ENCODE measurements at places on chromosomes 7 and 10.

- no peak for DNase-seq
Measured at GRCh38 chr10:126948355-126949160, 43.3 kb downstream of the DOCK1 start.

GRCh38 chr10:30373596-30374327 is 24.7 kb upstream of the MTPAP start:
- DNase-seq, result no peak

- no peak for DNase-seq
Measured at GRCh38 chr7:78301407-78301806, 502.8 kb downstream of the PHTF2 start.

DNA sequence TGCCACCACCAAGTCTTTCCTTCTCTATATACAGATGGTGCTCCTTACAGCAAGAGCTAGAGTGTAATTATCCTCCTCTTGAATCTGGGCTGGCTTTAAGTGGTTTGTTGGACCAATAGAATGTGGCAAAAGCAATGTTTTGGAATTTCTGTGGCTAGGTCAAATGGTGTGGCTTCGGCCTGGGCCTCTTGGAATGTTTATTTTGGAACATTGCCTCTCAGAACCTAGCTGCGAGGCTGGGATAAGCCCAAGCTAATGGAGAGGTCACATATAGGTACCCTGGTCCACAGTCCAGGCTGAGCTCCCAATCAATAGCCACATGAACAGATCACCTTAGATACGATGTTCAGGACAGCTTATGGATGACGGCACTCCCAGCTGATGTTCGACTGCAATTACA is 556.7 kb downstream of the TYW1 start:
- no peak for DNase-seq

GRCh38 chr7:105751054-105751453 is 125.3 kb downstream of the ATXN7L1 start:
- no peak for DNase-seq

- DNase-seq, result no peak
Measured at GRCh38 chr7:424301-424935, 95.2 kb downstream of the PDGFA start.

DNA sequence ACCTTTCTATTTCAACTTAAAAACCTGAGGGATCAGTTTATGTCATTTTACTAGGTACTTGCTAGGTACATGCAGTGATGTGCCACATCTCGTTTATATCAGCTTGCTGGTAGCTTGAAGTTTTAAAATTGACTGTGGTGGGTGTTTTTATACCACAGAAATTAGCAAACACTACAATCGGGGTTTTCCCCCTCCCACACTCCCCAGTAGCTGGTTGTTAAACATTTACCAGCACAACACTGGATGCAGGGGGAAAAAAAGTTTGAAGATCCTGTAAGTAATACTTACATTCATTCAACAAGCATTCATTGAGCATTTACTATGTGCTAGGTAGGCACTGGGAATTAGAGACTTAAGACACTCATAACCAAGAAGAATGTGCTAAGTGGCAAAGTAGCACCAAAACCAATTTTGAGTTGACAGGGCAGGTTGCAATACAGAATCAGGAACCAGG is 32.6 kb downstream of the USP6NL start:
- DNase-seq, result no peak

- DNase-seq, result no peak
Measured at GRCh38 chr7:108079276-108079647, 50.9 kb downstream of the LAMB4 start.

DNA sequence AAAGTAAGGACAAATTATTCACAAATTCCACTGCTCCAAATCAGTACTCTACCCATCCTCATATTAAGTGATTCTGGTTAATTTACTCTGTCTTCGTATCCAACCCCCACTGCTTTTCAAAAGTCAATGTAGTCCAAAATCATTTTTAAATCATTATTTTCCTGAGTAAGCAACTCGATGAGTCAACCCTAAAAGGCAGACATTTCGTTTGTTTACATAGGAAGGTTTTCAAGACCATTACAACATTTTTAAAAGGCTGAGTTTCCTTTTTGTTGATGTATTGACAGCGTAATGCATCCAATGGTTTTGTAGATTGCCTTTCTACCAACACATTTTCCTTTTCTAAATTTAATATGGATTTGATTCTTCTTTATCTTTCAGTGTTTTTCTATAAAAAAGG is 523.0 kb upstream of the ANKRD30A start:
- no peak for DNase-seq

- no peak for DNase-seq
Measured at GRCh38 chr10:96025566-96025965, 17.8 kb upstream of the CCNJ start.

DNA sequence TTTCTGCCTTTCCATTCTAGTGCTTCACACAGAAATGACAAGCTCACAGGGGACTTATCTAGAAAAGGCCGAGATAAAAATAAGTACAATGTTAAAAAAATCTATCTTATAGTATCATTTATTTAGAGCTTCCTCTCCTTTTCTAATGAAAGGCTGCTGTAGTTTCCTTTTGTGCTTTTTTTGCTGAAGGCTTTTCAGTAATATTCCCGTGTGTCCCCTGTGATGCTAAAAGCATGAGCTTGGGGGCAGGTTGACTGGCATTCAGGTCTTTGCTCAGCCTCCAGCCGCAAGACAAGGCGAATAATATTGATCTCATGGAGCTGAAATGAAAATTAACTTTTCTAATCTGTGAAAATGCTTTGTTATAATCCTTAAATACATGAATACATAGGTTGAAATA is 143.0 kb downstream of the ST7 start:
- DNase-seq, result no peak

DNA sequence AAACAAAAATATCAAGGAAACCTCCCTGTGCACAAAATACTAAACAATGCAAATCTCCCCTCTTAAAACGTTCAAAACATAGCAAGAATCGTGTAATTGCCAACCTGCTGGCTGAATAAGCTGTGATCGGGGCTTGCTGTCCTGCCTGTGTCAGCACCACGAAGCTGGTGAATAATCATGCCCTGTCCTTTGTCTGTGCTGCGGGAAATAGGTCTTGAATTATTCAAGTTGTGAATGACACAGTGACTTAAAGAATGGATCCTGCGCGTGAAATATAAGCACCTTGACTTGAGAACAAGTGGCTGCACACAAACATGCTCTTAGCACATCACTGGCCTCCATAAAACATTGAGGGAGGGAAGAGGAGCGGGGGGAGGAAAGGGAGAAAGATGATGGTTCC is 130.2 kb downstream of the OAT start:
- DNase-seq, result no peak

- no peak for DNase-seq
Measured at GRCh38 chr7:100576384-100576993, 2.8 kb upstream of the SAP25 start.

GRCh38 chr10:106711313-106711906 is 453.1 kb downstream of the SORCS1 start:
- peak; percentile 35 for DNase-seq

- DNase-seq, result no peak
Measured at GRCh38 chr7:16668978-16669377, 23.0 kb downstream of the BZW2 start.

GRCh38 chr10:124409696-124410095 is 9.0 kb downstream of the OAT start:
- DNase-seq, result no peak

GRCh38 chr7:151069841-151070573 is 10.6 kb downstream of the FASTK start:
- DNase-seq, result no peak

GRCh38 chr10:45254892-45255291 is 60.5 kb downstream of the OR13A1 start:
- DNase-seq, result no peak

GRCh38 chr10:88537322-88537721 is 45.8 kb downstream of the RNLS start:
- no peak for DNase-seq

DNA sequence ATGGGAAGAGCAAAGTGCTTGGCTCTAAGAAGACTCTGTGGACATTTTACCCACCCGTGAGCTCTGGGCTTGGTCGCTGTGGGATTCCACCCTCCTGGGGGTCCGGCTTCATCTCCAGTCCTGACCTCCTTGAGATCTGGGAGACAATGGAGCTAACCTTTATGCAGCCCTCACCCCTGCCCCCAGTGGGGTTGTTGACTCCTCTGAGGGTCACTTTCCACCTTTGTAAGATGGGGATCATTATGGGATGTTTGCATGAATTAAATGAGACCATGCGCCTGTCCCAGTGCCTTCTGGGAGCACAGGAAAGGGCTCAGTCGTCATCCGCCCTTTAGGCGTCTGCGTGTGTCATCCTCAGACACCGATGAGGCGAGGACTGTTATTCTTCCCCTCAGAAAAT is 237.2 kb downstream of the SKAP2 start:
- DNase-seq, result no peak

- DNase-seq, result no peak
Measured at GRCh38 chr10:116353817-116354216, 29.6 kb downstream of the CCDC172 start.

DNA sequence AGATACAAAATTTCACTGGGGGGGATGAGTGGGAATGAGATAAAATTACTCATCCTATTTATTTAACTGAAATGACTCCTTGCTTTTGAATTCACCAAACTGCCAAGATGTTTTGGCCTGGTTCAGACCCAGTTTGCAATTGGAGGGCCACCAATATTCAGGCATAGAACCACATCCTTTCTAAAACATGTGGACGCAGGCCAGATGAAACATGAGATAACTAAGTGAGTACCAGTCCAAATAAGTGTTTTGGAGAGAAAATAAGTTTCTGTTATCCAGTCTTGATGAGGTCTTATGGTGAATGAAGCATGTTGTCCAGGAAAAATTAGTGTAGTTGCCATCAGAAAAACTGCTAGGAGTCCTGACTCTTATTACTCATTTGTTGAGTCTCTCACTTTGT is 36.3 kb upstream of the PDK4 start:
- no peak for DNase-seq

DNA sequence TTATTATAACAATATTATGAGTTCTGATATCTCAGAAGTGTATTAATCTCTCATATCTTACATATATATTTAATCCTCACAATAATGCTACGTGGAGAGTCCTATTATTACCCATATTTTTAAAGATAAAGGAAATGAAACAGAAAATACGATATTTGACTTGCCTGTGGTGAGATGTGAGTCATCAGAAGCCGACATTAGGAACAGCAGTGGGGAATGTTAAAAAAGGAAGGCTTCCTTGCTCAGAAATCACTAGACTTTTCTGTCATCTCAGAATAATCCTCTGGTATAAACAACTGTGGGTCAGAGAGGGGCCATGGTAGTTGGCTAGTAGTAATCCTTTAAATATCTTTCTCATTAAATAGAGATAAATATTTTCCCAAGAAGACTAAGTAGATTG is 402.3 kb upstream of the PCDH15 start:
- no peak for DNase-seq

- DNase-seq, result no peak
Measured at GRCh38 chr10:12041766-12042408, 722 bp downstream of the UPF2 start.

- no peak for DNase-seq
Measured at GRCh38 chr10:77493851-77494261, 143.8 kb downstream of the KCNMA1 start.

- DNase-seq, result no peak
Measured at GRCh38 chr10:87668324-87669074, 8.8 kb downstream of the PAPSS2 start.

DNA sequence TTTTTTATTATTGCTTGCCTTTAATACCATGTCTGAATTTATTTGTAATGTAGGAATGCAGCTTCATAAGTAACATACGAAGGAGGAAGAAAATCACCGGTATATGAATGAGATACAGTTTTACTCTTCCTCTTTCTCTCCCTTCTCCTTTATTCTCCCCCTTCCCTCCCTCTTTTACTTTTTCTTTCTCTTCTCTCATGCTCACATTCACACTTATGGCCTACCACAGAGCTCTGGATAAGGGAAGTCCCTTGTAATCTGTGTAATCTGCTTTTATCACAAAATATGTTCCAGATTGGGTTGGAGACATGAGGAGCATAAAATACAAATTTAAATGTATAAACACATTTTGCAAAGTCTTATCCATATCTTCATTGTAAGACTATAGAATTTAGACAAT is 59.4 kb downstream of the MDFIC start:
- DNase-seq, result no peak

- DNase-seq, result peak; percentile 39
Measured at GRCh38 chr7:106176414-106177299, 64.5 kb upstream of the SYPL1 start.

DNA sequence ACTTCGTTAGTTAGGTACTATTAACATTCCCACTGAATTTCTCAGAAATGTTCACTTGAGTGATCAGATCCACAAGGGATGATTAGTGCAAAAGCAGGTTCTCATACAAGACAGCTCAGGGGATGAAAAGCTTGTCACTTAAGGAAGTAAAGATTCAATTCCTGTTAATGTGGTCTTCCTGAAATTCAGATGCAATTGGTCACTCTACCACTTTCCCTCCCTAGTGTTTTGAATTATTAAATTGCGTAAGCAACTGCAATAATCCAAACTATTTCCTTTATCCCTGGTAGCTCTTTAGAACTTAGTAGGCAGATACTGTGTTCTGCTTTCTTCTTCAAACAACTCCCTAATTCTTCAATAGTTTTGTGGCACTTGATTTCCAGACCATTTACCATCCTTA is 121.4 kb downstream of the MAGI2 start:
- DNase-seq, result no peak

DNA sequence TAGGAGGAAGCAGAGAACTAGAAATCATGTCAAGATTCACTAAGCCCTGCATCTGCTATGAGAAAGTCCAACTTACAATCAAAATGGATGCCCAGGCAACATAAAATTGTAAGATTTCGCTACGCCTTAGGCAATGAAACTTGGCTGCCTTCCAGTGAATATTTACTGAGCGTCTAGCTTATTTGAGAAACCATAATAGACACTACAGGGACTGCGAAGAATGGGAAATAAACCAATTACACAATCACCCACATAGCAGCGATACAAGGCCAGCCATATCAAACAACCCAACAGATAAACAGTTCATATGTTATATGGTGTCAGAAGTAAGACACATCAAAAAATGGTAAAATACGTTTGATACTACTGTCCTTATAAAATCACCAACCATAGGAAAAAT is 545.0 kb upstream of the C7orf33 start:
- no peak for DNase-seq

GRCh38 chr7:151113344-151114150 is 27.3 kb downstream of the AGAP3 start:
- no peak for DNase-seq

- no peak for DNase-seq
Measured at GRCh38 chr10:33533612-33534011, 199.1 kb upstream of the NRP1 start.

DNA sequence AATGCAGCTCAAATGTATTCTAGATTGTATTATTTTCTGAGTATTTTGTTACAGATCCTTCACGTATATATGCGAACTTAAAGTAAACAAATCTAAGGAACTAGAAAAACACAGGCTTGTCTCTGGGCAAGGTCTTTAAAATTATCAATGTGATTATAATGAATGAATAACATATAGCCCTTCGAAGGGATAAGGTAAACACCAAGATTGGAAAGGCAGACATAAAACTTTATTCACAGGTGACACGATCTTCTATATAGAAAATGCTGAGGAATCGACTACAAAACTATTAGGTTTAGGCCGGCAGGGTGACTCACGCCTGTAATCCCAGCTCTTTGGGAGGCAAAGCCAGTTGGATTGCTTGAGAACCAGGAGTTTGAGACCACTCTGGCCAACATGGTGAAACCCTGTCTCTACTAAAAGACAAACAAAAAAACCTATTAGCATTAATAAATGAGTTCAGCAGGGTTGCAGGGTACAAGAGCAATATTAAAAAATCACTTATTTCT is 80.4 kb downstream of the CNNM2 start:
- DNase-seq, result no peak

GRCh38 chr7:105677817-105678573 is 96.7 kb upstream of the EFCAB10 start:
- no peak for DNase-seq
